ENCODE measurements at places on chromosomes 13 and 19.

DNA sequence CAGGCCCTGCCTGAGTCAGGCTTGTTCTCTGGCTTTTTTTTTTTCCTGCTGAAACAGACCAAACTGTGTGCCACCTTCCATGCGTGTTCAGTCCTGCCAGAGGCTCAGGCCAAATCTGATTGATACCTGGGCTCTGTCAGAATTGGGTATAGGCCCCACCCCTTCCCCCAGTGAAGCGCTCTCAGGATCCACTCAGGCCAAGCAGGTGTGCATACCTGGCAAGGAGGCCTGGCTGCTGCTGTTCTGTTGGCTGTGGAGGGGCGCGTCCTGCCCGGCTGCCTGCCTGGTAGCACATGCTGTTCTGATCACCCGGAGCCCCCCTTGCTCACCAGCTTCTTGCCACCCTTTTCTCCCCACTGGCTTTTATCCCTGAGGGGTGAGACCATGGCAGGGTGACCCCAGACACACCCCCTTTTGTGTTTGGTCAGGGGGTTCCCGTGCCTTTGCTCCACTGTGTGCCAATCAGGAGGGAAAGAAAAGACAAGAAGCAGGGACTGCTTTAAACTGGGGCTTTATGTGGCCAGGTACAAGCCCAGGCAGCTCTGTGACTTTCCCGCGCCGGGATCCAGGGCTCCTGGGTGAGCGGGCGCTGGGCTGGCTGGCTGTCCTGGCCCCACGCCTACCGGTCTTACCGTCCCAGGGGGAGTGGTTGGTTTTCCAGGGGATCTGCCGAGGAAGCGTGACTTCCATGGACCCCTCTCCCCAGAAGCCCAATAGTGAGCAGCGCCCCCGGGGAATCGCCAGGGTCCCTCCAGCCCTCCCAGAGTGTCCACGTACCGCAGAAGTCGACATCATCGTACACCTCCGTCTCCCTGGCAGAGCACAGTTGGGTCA is 12.7 kb downstream of the PRAM1 start:
- DNase-seq, result no peak

DNA sequence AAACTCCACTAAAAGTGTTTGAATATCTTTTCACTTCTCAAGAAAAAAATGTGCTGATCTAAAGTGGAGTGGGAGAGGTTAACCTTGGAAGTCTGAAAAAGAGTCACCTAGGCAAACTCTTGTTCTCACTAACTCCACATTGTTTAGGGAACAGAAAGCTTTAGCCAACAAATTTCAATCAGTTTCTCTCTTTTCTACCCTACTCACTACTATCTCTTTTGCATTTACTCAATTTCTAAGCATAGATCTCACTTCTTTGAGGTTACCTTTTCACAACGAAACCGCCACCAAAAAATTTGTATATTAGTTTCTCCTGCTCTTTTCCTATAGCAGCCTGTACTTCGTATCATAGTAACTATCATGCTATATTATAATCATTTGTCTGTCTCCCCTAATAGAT is 6.3 kb downstream of the NHLRC3 start:
- DNase-seq, result no peak

DNA sequence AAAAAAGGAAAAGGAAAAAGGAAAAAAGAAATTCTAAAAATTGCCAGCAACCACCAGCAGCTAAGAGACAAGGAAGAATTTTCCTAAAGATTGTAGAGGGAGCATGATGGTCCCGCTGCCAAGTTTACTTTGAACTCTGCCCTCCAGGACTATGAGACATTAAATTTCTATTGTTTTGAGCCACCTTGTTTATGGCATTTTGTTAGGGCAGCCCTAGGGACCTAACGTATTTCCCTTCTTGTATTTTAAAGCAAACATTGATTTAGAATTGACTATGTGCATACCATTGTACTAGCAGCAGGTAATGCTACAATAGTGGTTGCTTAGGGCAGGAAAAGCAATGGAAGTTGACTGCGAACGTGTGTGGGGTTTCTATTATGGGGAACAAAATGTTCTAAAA is 1414.2 kb downstream of the EFNB2 start:
- no peak for DNase-seq

- no peak for DNase-seq
These were observed 108.6 kb upstream of the GJB6 start for GRCh38 chr13:20340759-20341171.

DNA sequence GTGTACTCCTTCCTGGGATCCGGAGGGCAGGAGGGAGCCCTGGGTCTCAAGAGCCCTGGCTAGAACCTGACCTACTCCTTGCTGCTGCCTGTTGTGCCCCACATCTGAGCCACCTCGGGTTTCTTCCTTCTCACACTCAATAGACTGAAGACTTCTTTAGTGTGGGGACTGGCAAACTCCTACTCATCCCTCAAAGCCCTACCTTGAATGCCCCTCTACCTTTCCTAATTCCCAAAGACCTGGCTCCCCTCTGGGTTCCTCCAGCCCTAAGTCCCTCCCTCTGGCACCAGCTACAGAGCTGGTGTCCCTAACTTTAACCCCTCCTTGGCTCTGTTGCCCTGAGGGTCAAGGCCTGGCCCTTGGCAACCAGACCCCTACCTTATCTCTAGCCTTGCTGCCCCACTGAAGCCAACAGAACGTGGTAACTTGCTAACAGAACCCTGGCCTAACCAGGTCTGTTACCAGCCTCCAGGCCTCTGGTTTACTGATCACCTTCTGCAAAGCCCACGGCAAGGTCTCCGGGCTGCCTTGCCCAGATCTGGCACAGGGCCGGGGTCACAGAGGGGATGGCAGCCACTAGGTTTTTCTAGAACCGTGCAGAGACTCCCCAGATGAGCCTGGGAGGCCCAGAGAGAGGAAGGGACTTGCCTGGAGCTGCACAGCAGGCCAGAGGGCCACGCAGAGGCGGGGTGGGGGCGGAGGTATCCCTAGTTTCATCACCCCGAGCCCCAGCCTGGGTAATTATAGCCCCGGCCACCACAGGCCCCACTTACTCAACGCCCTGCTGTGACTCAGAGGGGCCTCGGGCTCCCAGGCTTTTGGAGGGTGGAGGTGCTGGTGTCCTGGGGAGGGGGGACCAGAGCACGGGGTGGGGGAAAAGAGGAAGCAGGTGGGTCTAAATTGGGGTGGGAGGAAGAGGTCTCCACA is 15.3 kb downstream of the ZBTB7A start:
- DNase-seq, result peak; percentile 74

GRCh38 chr13:43054803-43055802 is 31.7 kb downstream of the DNAJC15 start:
- DNase-seq, result peak; percentile 60

DNA sequence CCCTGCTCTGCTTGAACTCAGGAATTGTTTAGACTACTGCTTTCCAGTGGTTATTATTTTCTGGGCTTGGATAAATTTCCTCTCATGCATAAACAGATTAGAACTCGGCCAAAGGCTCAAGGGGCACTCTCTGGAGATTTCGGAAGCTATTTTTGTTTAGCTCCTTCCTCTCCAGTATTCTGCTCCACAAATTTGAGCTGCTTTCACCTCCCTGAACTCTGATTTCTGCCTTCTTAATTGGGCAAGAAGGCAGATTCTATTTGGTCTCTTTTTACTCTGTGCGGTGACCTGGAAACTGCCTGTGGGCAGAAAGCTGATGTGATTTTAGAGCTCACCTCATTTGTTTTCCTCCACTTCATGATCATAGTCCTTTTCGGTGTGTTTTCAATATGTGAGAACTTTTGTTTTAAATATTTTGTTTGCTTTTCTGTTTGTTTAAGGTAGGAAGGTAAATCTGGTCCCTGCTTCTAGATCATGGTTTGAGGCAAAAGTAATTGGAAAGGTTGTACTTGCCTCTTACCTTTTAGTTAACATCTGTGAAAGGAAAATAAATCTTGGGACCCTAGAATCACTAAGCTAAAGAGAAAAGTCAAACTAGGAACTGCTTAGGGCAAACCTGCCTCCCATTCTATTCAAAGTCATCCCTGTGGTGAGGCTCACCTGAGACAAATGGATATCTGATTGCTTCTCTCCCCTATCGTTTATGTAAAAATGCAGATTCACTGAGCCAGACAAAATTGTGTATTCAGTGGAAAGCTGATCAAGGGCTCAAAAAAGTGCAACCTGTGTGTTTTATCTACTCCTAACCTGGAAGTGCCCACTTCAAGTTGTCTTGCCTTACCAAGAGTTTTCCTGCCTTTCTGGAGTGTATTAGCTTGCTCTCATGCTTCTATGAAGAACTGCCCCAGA is 714.7 kb upstream of the PCDH20 start:
- no peak for DNase-seq

DNA sequence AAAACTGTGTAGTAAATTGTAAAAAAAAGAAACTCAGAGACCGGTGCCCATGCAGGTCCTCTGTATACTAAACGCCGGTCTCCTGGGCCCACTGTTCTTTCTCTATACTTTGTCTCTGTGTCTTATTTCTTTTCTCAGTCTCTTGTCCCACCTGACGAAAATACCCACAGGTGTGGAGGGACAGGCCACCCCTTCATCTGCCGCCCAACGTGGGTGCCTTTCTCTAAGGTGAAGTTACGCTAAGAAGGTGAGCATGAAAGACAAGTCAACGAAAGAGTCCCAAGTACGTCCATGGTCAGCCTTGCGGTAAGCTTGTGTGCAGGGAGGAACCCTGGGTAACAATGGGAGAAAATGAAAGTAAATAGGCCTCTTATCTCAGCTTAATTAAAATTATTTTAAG is 48.0 kb upstream of the WASF3 start:
- no peak for DNase-seq

DNA sequence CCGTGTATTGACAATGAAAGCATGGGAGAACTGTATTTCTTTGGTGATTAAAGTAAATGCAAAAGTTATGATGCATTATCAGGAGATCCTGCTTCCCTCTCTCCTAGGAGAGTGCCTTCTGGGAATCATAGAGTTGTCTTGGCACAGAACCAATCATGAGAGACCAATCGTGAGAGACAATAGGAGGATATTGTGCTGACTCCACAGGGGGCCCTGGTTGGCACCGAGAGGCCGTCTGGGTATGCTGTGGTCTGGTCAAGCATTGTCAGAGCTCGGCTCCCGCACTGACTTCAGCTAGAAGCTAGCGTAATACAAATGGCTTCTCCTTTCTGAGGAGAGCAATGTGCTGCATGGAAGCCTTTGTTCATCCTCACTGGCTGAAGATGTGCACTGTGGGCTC is 131.5 kb upstream of the GJB6 start:
- peak; percentile 43 for DNase-seq
